ENCODE measurements at places on chromosomes 7 and 10.

GRCh38 chr10:80459047-80459865 lies 5.1 kb downstream of the TSPAN14 start:
- H3K4me1 ChIP-seq = peaks cover 86% of the 10 kb centered on the region
- no peaks in the 10 kb centered on the region for H3K27me3 ChIP-seq
- no peaks in the 10 kb centered on the region for H3K36me3 ChIP-seq
- DNase-seq = peak; percentile 82

DNA sequence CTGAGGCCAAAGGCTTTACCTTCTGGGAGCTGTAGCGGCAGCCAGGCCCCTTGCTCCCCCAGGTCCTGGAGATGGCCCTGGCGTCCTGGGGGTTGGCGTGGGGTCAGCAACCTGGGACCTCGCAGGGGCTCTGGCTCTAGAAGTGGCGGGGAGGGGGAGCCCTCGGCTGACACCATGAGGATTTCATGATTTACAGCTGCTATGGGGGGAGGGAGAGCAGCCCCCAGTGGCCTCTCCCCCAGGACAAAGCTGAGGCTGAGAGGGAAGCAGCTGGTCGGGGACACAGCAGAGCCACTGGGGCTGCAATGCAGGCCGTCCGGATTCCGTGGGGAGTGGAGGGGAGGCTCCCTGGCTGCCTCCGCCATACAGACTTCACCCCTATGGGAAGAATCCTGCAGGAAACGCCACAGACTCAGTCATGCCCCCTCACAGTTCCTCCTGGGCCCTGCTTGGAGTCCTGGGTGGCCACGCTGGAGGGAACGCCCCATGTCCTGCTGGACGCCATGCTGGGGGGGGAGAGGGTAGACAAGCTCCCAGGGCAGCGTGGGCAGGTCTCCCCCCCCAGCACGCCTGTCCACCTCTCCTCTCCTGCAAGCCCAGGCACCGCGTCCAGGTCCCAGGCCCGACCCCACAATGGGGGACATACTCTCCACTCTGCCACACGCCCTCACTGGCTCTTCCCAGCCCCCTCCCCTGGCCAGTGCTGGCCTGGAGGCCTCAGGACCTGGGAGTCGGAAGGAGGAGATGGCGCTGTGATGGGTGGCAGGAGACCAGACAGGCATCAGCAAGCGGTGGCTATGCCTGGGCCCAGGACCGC lies 243.6 kb downstream of the ELFN1 start:
- H3K4me3 ChIP-seq = no peak overlapping the region
- no peak for DNase-seq
- H3K36me3 ChIP-seq = no peaks in the 10 kb centered on the region
- H3K27ac ChIP-seq = no peak overlapping the region

GRCh38 chr10:126135177-126135576 lies 238.8 kb downstream of the FANK1 start:
- no peak for DNase-seq
- no peak overlapping the region for H3K4me3 ChIP-seq
- no peaks in the 10 kb centered on the region for H3K27me3 ChIP-seq
- H3K4me1 ChIP-seq = no peaks in the 10 kb centered on the region
- no peak overlapping the region for H3K27ac ChIP-seq

GRCh38 chr7:94313926-94314325 lies 80.8 kb upstream of the COL1A2 start:
- no peaks in the 10 kb centered on the region for H3K4me1 ChIP-seq
- no peak overlapping the region for H3K4me3 ChIP-seq
- no peaks in the 10 kb centered on the region for H3K36me3 ChIP-seq
- no peak overlapping the region for H3K27ac ChIP-seq
- no peak for DNase-seq

DNA sequence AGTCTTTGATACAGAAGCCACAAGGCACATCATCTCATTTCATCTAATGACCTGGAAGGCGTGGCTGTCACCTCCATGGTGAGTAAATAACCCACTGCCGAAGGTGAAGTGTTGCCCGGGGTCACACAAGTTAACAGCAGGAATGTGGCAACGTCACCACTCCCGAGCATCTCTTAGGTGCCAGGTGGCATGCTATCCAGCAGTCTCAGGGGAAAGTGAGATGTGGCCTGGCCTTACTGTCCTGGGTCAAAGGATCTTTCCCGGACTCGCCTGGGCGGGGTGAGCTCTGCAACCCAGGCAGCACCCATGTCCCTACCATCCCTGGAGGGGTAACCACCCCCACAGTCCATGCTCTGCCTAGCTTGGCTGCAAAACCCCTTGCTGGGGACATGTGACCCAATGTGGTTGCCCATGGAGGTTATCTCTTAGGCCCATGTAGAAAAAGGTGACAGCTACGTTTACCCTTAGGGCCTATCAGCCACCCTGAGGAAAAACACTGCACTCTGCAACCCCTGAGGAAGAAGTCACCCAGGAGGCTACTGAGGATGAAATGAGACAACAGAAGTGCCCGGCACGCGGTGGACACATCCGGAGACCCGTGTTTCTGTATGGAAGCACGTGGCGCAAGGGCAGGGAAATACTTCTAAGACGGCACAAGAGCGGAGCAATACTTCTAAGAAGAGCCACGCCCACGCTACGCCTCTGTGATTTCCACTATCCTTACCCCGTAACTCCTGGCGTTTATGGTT lies 52.0 kb downstream of the BAIAP2L1 start:
- H3K27ac ChIP-seq = no peak overlapping the region
- no peaks in the 10 kb centered on the region for H3K4me1 ChIP-seq
- no peak overlapping the region for H3K4me3 ChIP-seq
- no peaks in the 10 kb centered on the region for H3K36me3 ChIP-seq
- no peaks in the 10 kb centered on the region for H3K27me3 ChIP-seq

- peaks cover 51% of the 10 kb centered on the region for H3K36me3 ChIP-seq
- H3K4me3 ChIP-seq = no peak overlapping the region
- no peaks in the 10 kb centered on the region for H3K27me3 ChIP-seq
- DNase-seq = peak; percentile 46
- H3K27ac ChIP-seq = no peak overlapping the region
Observed at GRCh38 chr7:99386584-99387238, 12.2 kb downstream of the ARPC1B start.

- no peak for DNase-seq
- peak overlapping the region; percentile 8 for H3K4me3 ChIP-seq
- H3K36me3 ChIP-seq = no peaks in the 10 kb centered on the region
- H3K27me3 ChIP-seq = no peaks in the 10 kb centered on the region
Observed at GRCh38 chr7:55570218-55570873, 2.0 kb downstream of the VOPP1 start.

DNA sequence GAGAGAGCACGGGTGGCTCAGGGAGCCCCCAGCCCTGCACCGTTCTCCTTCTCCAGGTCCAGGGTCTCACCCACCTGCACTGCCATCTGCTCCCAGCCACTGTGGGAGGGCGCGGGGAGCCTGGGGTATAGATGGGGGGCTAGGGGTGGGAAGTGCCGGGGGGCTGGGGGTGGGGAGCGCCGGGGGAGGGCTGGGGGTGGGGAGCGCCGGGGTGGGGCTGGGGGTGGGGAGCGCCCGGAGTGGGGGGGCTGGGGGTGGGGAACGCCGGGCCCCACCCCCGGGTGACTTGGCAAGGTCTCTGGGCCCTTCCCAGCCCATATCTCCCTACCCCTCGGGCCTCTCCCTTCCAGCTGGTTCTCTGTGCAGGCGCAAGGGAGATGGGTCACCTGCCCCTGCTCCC lies at the start of gene GRIFIN:
Gene GRIFIN (minus strand): TSS at position 101 of the 400 bp plus-strand sequence. CDS start 15 bp downstream, at position 86.
- H3K27me3 ChIP-seq = no peaks in the 10 kb centered on the region
- H3K27ac ChIP-seq = no peak within 1 kb of the TSS
- no peak within 1 kb of the TSS for H3K4me3 ChIP-seq
- H3K36me3 ChIP-seq = no peaks in the 10 kb centered on the region
- no peak for DNase-seq

GRCh38 chr10:79360499-79361342 lies 13.5 kb downstream of the PPIF start:
- peaks cover 9% of the 10 kb centered on the region for H3K4me1 ChIP-seq
- H3K4me3 ChIP-seq = no peak overlapping the region

- no peak overlapping the region for H3K4me3 ChIP-seq
- no peak overlapping the region for H3K27ac ChIP-seq
- H3K36me3 ChIP-seq = no peaks in the 10 kb centered on the region
- DNase-seq = no peak
- H3K27me3 ChIP-seq = no peaks in the 10 kb centered on the region
Observed at GRCh38 chr7:132518839-132519173, 57.5 kb downstream of the PLXNA4 start.

DNA sequence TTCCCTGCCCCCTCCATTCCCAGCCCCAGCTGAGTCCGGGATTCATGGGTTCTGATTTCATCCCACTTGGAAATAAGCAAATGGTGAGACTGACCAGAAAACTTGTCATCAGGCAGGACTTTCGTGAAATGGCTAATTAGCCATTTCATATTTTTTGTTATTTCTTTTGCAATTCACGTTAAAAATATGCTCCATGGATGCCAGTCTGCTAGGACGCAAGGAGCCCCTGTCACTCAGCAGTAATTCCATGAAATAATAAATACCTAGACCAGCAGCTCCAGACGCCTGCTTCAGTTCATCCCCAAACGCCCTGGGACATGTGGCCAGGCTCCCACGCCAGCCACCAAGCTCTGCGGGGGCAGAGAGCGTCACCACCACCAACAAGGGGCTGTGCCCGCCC lies 111.0 kb downstream of the TRIL start:
- H3K27ac ChIP-seq = no peak overlapping the region

GRCh38 chr10:94439275-94439861 lies 37.0 kb downstream of the TBC1D12 start:
- no peak for DNase-seq
- no peak overlapping the region for H3K27ac ChIP-seq
- H3K4me1 ChIP-seq = no peaks in the 10 kb centered on the region
- no peaks in the 10 kb centered on the region for H3K36me3 ChIP-seq
- H3K27me3 ChIP-seq = no peaks in the 10 kb centered on the region

- no peaks in the 10 kb centered on the region for H3K36me3 ChIP-seq
- DNase-seq = no peak
- H3K4me1 ChIP-seq = no peaks in the 10 kb centered on the region
Observed at GRCh38 chr7:151459726-151460473, 20.0 kb upstream of the CRYGN start.

DNA sequence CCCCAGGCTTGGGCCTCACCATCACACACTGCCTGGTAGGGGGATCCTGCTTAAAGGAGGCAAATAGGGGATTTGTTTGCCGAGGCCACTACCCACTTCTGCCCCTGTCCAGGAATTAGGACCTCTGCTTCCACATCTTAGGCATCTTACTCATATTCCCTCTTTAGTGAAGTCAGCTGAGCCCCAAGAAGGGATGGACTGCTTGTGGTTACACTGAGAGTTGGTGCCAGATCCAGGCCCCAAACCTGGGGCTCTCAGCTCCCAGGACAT lies 1.6 kb upstream of the GPRIN2 start:
- H3K27me3 ChIP-seq = peaks cover 17% of the 10 kb centered on the region
- H3K4me1 ChIP-seq = no peaks in the 10 kb centered on the region
- H3K36me3 ChIP-seq = no peaks in the 10 kb centered on the region
- no peak for DNase-seq

GRCh38 chr7:158010961-158011693 lies 576.5 kb downstream of the PTPRN2 start:
- no peak for DNase-seq
- H3K36me3 ChIP-seq = no peaks in the 10 kb centered on the region
- H3K27ac ChIP-seq = no peak overlapping the region
- H3K4me3 ChIP-seq = no peak overlapping the region

DNA sequence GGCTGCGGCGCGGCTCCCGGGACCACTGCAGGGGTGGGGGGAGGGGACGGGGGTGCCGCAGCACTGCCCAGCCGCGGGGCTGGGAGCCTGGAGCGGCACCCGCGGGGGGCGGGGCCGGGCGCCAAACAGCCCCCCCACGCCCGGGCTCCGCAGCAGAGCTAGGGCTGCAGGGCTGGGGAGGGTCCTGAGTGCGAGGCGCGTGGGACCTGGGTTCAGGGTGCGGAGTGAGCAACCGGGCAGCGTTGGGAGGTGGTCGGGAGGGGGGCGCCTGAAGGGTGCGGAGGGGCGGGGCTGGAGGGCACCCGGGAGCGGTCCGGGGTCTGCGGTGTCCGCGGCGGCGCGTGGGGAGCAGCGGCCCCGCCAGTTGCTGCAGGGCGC lies 528 bp downstream of the CAMK2G start:
- H3K4me3 ChIP-seq = no peak overlapping the region
- H3K4me1 ChIP-seq = peaks cover 51% of the 10 kb centered on the region
- no peak overlapping the region for H3K27ac ChIP-seq
- peak; percentile 9 for DNase-seq
- no peaks in the 10 kb centered on the region for H3K27me3 ChIP-seq

GRCh38 chr7:94031865-94032264 lies 27.7 kb upstream of the BET1 start:
- H3K27me3 ChIP-seq = no peaks in the 10 kb centered on the region
- H3K4me3 ChIP-seq = no peak overlapping the region
- no peak overlapping the region for H3K27ac ChIP-seq
- no peaks in the 10 kb centered on the region for H3K36me3 ChIP-seq

DNA sequence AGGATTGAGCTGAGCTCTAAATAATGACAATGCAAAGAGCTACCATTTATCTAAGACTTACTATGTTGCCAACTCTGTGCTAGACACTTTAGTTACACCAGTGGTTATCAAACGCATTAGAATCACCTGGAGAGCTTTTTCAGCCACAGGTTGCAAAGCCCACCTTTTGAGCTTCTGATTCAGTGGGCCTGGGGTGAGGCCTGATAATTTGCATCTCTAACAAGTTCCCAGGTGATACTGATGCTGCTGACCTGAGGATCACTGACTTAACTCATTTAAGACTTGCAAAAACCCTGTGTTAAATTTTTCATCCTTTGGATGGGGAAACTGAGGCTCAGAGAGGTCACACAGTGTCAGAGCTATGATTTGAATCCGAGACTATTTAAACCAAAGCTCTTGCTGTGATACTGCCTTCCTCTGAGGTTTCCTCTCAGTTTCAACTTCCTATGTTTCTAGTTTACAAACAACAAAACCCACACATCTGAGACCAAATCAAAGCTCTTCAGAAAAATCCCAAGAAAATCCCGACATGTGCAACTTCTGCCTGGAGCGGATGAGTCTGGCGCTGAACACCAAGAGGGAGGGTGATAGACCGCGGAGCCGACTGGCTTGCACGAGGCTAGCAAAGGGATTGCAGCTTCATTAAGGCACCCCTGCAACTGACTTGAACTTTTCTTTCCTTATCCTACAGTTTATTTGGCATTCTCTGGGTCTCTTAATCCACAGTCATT lies 124.9 kb downstream of the CYP26A1 start:
- no peaks in the 10 kb centered on the region for H3K27me3 ChIP-seq
- no peak for DNase-seq
- H3K27ac ChIP-seq = no peak overlapping the region
- no peak overlapping the region for H3K4me3 ChIP-seq
- no peaks in the 10 kb centered on the region for H3K4me1 ChIP-seq
- H3K36me3 ChIP-seq = no peaks in the 10 kb centered on the region

DNA sequence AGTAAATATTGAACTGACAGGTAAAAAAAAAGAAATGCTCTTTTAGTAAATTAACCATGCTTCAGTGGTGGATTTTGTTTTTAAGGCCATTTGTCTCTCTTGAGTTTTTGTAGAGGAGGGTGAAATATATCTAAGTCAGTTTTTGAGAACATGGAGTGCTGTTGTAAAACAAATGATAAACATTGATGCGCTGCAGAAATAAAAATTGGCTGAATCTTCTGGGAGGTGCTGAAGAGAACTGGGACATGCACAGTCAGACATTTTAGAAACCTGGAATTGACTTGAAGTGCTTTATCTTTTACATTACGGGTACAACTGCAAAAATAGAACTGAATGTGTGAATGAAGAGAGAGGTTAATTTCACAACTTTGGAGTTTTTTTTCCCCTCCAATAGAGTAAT lies 203.0 kb upstream of the HDAC9 start:
- H3K36me3 ChIP-seq = no peaks in the 10 kb centered on the region
- H3K4me1 ChIP-seq = peaks cover 7% of the 10 kb centered on the region
- H3K27me3 ChIP-seq = no peaks in the 10 kb centered on the region
- H3K27ac ChIP-seq = no peak overlapping the region

GRCh38 chr10:128180843-128181242 lies 54.6 kb upstream of the MKI67 start:
- peaks cover 13% of the 10 kb centered on the region for H3K4me1 ChIP-seq
- peak overlapping the region; percentile 13 for H3K4me3 ChIP-seq
- H3K27me3 ChIP-seq = no peaks in the 10 kb centered on the region
- no peaks in the 10 kb centered on the region for H3K36me3 ChIP-seq
- DNase-seq = peak; percentile 62
